ENCODE measurements at places on chromosomes 2 and 18.

GRCh38 chr2:149860276-149860921 lies 272.8 kb upstream of the MMADHC start:
- DNase-seq = no peak

DNA sequence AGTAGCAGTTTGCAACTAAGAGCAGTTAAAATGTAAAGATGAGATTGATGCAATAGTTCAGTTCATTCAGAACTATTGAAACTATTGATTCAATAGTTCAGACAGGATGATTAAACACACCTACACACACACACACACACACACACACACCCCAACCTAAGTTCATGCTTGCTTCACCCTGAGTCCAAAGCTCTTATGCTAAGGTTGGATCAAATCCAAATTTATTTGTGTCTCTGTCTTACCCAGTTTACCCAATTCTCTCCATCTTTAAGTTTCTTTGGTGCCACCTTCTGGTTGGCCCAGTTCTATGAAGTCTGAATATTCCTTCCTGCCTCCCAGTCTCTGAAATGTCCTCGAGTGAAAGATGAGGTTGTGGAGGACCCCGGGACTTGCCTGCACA lies 5.1 kb downstream of the SERPINB8 start:
- no peak for DNase-seq

DNA sequence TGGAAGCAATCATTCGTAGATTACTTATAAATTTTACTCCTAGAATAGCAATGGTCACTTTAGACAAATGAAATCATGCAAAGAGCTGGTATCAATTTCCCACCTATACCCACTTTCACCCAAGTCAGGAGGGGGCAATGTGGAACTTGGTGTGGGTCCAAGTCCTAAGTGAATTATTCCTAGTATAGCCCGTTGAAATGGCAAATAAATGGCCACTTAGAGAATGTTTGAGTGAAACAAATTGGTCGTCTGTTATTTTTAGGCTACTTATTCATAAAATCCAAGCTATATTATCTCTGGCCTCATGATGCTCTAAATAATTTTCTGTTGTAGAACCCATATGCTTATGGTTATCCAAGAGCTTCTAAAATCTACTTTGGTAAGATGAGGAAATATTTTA lies 98.1 kb downstream of the MYO3B start:
- no peak for DNase-seq

DNA sequence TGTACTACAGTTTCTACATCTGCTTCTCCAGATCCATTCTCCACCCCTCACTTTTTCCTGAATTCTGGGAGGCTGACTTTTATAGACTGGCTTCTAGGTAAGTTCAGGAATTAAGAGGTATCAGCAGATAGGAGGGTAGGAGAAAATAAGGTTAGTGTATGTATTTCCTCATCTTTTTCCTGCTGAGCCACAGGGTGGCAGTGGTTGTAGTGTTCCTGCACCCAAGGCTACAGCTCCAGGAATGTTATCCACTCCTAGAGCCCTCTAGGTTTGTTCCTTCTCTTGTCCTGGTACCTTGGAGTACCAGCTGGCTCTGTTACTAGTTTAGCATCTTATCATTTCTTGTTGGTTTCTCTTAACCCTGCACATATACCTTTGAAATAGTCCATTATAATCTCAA lies 40.7 kb upstream of the C2orf66 start:
- DNase-seq = no peak

- no peak for DNase-seq
These were observed 13.0 kb downstream of the ANTXR1 start for GRCh38 chr2:69026026-69026425.

- no peak for DNase-seq
These were observed 4.1 kb downstream of the KLHL30 start for GRCh38 chr2:238142382-238143205.

GRCh38 chr2:42754021-42754775 lies 9.7 kb downstream of the OXER1 start:
- DNase-seq = no peak

GRCh38 chr2:65537651-65538385 lies 105.4 kb upstream of the SPRED2 start:
- no peak for DNase-seq

- DNase-seq = no peak
These were observed 96.3 kb upstream of the TMEM18 start for GRCh38 chr2:773256-774160.

DNA sequence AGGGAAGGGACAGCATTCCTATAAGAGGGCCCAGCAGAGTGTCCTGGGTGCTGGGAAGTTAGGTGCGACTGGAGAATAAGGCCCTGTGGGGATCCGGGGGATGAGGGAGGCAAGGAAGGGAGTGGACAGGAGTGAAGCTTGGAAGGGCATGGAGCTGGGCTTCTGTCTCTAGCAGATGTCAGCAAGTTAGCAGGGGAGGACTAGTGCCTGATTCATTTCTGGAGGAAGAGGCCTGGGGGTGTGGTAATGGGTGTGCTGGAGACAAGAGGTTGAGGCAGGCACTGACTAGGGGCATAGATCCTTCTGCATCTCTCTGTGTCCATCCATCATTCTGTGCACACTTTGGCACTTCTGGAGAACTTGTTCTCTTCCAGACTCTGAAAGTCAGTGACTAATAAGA lies 134.7 kb downstream of the ACOXL start:
- DNase-seq = no peak

GRCh38 chr18:13532406-13533075 lies 193.8 kb downstream of the FAM210A start:
- DNase-seq = no peak

DNA sequence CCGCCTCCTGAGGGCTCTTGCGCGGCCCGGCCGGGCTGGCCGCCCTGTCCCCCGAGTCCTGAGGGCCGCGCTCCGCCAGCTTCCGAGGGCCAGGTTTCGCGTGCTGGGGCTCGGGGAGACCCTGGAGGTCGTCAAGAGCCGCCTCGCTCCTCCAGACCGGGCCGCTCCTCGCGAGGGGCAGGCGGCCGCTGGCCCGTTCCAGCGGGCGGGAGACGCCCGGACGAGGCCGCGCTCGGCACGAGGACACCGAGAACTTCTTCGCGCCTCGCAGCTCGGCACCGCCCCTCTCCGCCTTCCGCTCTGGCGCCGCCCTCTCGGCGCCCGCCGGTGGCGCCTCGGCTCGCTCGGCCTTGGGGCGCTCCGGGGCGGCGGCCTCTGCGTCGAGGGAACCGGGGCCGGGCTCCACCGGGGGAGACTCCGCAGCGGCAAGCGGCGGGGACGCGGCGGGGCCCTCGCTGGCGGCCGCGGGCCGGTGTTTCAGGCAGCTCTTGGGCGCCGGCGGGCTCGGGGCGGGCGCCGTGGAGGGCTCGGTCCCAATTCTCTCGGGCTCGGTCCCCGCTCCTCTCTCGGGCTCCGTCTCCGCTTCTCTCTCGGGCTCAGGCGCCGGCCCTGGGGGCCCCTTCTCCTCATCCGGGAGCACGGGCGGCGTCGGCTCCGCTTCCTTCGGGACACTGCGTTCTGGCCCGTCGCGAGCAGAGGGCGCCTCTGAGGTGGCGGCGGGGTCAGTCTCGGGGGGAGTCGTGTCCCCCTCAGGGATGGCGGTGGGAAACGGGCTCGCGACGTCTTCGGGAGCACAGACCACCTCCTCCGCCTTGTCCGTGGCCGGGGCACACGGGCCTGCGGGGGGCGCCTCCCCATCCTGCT lies 91.6 kb upstream of the MGAT4A start:
- peak; percentile 10 for DNase-seq

DNA sequence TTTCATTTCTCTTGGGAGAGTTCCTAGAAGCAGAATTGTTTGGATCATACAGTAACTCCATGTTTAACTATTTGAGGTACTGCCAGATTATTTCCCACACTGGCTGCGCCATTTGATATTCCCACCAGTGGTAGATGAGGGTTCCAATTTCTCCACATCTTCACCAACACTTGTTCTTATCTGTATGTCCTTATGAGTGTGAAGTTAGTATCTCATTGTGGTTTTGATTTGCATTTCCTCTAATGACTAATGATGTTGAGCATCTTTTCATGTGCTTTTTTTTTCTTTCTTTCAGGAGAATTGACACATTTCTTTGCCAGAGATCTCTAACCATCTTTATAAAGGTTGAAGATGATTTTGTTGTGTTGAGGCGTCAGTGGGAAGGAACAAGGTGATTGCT lies 4.1 kb upstream of the MGAT5 start:
- DNase-seq = no peak

DNA sequence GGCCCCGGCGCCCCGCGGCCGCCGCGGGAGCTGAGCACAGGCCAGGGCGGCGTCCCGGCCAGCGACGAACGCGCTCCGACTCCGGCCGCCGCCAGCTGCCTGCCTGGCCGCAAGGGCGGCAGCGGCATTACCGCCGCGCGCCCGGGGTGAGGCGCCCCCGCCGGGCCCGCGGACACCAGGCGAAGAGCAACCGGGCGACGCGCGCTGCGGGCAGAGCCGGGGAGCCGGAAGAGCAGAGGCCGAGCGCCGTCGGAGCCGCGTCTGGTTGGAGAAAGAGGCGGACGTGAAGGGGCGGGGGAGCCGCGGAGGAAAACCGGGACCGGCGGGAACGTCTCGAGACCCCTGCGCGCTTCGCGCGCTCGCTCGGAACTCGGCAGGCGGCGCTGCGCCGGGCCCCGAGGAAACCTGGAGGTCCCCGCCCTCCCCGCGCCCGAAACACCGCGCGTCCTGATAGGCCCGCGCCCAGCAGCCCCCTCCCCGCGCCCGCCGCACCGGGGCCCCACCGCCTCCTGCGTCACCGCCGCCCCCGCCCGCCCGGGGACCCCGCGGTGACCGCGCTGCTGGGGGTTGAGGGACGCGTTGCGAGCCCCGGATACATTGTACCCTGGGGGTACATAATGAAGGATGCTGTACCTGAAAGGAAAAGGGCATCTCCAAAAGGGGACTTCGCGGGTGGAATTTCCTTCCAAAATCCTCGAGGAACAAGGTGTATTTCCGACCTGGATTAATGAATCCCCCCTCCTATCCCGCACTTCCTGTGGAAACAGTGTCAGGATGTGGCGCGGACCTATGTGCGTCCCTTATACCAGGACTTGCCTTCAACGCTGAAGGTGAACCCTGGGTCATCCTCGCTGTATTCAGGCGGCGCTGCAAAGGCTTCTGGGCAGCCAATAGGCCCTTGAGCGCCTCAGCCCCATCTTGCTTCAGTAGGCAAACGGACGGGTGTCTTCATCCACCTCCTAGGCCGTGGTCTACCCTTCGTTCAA lies 1.0 kb upstream of the B4GALT6 start:
- DNase-seq = no peak

DNA sequence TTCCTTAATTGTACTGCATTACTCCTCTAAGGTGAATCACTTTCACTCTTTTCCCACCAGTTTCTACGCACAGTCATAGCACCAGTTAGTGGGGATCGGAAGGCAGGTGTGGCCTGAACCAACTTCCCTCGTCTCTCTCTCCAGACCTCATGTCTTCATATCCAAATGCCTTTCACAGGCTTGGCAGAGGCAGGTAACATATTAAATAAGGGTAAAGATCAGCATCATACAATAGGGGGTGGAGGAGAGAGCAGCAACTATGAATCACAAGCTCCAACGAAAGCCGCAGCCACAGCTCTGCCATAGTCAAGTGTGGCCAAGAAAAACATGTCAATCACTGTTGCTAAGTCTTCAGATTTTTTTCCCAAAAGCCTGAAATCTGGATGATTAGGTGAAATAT lies 40.3 kb downstream of the AP1S3 start:
- DNase-seq = no peak

All from stimulated activated CD8-positive, alpha-beta memory T cell treated with anti-CD3 and anti-CD28 coated beads, Interleukin-2, amount 100 ng/mL, for 1 hour (primary cell).